Omental fat pad (tissue), 4 donors: ENCODE measurements at places on chromosomes 3 and 15.

GRCh38 chr3:132311841-132312240 lies 5.4 kb upstream of the ACP3 start:
- DNase-seq: no peak

- no peak for DNase-seq
These were observed 149.1 kb downstream of the TJP1 start for GRCh38 chr15:29672923-29673809.

- no peak for DNase-seq
These were observed 229.5 kb downstream of the SHQ1 start for GRCh38 chr3:72618739-72619138.

- DNase-seq: no peak
These were observed 4.2 kb upstream of the APBA2 start for GRCh38 chr15:28881600-28881999.

- DNase-seq: no peak
These were observed 7.5 kb downstream of the OXTR start for GRCh38 chr3:8761866-8762265.

DNA sequence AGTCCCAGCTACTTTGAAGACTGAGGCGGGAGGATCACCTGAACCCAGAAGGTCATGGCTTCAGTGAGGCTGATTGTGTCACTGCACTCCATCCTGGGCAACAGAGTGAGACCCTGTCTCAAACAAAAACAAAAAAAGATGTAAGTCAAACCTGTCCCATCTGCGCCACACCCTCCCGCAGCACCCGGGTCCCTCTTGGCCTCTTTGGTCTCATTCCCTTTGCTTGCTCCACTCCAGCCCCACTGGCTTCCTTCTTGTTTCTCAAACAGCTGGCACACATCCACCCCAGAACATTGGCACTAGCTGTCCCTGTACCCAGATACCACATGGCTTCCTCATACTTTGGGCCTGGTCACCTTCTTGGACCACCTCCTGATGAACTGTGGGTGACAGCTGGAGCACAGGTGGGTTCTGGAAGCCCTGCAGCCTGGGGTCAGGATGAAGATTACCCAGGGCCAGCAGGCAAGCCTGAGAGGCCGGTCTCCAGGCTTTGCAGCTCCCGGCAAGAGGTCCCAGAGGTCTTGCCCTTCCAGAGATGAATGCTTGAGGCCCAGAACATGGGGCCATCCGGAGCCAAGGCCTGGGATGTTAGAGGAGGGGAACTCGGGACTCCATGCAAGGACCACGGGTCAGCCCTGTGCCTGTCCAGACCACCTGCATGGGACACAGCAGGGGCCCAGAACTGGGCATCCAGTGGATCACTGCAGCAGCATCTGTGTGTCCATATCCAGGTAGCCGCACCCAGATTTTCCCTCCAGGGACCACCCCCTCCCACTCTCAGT lies 10.9 kb upstream of the GATA2 start:
- DNase-seq: no peak

GRCh38 chr15:58627701-58628100 lies 121.8 kb downstream of the ADAM10 start:
- no peak for DNase-seq

- no peak for DNase-seq
These were observed 29.5 kb downstream of the B4GALT4 start for GRCh38 chr3:119211193-119211592.

DNA sequence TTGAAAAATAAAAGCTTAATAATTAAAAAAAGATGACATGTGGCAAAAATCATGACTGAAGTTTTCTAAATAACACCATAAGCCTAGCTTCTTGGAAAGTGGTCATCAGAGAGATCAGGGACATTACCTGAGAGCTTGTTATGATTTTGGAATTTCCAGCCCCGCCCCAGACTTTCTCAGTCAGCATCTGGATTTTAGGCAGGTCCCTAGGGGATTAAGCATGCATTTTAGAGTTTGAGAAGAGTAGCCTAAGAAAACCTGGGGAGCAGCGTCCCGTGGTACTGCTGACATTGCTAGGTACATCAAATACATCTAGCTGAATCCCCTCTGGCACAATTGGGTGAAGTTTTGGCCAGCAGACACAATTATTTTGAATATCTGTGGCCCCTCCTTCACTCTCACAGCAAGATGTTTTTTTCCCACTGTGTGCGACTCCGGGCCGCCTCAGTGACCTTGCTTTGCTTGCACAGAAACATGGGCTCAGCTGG lies 58.7 kb upstream of the MEF2A start:
- DNase-seq: no peak

- no peak for DNase-seq
These were observed 84.9 kb upstream of the UBE2E1 start for GRCh38 chr3:23720885-23721284.
